ENCODE measurements at places on chromosomes 5 and 9.

- H3K36me3 ChIP-seq: peaks cover 2% of the 10 kb centered on the region
- H3K27me3 ChIP-seq: no peaks in the 10 kb centered on the region
- DNase-seq: no peak
- H3K4me1 ChIP-seq: peaks cover 4% of the 10 kb centered on the region
These were observed 215.8 kb upstream of the TRIM32 start for GRCh38 chr9:116471093-116471906.

- no peaks in the 10 kb centered on the region for H3K4me1 ChIP-seq
- no peaks in the 10 kb centered on the region for H3K36me3 ChIP-seq
- no peak for DNase-seq
- H3K27me3 ChIP-seq: no peaks in the 10 kb centered on the region
These were observed 7.6 kb downstream of the CRAT start for GRCh38 chr9:129102791-129103594.

DNA sequence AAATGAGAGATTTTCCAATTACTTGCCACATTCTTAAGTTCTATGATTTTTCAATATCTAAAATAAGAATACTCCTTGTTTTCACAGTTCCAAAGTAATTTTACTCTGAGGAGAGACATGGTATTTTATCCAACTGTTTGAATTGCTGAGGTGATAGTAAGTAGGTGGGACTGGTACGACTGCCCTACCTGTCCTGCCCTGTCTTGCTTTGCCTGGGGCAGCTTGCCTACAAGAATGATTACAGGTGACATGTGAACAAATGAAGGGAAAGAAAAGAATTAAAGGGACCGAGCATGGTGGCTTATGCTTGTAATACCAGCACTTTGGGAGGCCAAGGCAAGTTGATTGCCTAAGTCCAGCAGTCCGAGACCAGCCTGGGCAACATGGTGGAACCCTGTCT is 41.6 kb upstream of the HMGCS1 start:
- no peak overlapping the region for H3K27ac ChIP-seq
- H3K4me1 ChIP-seq: no peaks in the 10 kb centered on the region
- H3K4me3 ChIP-seq: no peak overlapping the region
- no peak for DNase-seq
- H3K27me3 ChIP-seq: peaks cover 4% of the 10 kb centered on the region

DNA sequence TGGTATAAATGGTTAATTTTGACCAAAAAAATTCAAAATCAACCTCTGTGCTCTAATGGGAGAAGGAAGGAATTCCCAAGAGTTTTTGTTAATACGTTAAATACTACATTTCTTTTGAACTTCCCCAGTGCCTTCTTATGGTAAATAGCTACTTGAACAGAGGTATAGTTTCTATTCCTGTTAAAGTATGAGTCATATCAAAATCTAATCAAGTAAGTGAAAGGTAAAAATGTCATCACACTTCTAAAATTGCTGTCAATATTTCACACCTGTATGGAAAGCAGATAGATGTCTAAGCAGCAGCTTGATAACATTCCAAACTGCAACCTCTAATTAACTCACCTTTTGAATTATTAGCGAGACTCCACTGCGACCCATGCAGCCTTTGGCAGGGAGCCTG is 214.1 kb upstream of the MEF2C start:
- no peaks in the 10 kb centered on the region for H3K27me3 ChIP-seq
- no peak for DNase-seq
- no peak overlapping the region for H3K4me3 ChIP-seq
- H3K4me1 ChIP-seq: no peaks in the 10 kb centered on the region

GRCh38 chr9:93114169-93114983 is 18.4 kb downstream of the CARD19 start:
- H3K4me3 ChIP-seq: no peak overlapping the region
- peaks cover 4% of the 10 kb centered on the region for H3K4me1 ChIP-seq
- no peak overlapping the region for H3K27ac ChIP-seq
- H3K27me3 ChIP-seq: no peaks in the 10 kb centered on the region

DNA sequence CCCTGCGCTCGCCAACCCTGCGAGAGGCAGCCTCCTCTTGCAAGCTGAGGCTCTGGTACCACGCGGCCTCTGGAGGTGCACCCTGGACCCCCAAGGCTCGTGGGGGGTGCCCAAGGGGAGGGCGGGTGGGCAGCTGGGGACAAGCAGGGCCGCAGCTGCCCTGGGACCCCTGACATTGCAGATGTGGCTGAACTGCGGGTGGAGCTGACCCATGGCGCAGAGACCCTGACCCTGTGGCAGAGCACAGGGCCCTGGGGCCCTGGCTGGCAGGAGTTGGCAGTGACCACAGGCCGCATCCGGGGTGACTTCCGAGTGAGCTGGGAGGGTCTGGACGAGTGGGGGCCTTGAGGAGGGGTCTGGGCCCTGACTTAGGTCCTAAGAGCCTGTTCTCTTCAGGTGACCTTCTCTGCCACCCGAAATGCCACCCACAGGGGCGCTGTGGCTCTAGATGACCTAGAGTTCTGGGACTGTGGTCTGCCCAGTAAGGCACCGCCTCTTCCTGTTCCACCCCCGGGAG is 1.5 kb downstream of the MAMDC4 start:
- no peak overlapping the region for H3K4me3 ChIP-seq
- H3K36me3 ChIP-seq: no peaks in the 10 kb centered on the region
- no peak overlapping the region for H3K27ac ChIP-seq
- no peak for DNase-seq

GRCh38 chr5:128224336-128224735 is 140.8 kb downstream of the SLC12A2 start:
- H3K27ac ChIP-seq: no peak overlapping the region
- no peak overlapping the region for H3K4me3 ChIP-seq
- DNase-seq: no peak
- H3K4me1 ChIP-seq: peaks cover 2% of the 10 kb centered on the region

- H3K27me3 ChIP-seq: no peaks in the 10 kb centered on the region
- no peak overlapping the region for H3K27ac ChIP-seq
- DNase-seq: no peak
- H3K4me3 ChIP-seq: no peak overlapping the region
- H3K36me3 ChIP-seq: no peaks in the 10 kb centered on the region
- no peaks in the 10 kb centered on the region for H3K4me1 ChIP-seq
These were observed 338.2 kb upstream of the WWC1 start for GRCh38 chr5:167953151-167953798.

GRCh38 chr5:6715758-6716628 is 2.8 kb downstream of the TENT4A start:
- peaks cover 2% of the 10 kb centered on the region for H3K27me3 ChIP-seq
- DNase-seq: no peak
- peak overlapping the region; percentile 71 for H3K27ac ChIP-seq

DNA sequence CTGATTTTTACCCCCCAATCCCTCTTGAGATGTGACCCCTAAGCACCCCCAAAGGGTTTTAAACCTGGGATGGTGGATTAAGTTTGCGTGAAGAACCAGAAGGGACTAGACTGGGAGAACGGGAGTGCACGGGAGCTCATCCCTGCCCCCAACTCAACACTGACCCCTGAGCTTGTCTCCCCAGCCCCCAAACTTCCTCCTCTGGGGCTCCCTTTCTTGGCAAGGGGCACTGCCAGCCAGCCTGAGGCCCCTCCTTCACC is 5.0 kb upstream of the SET start:
- peaks cover 44% of the 10 kb centered on the region for H3K4me1 ChIP-seq
- peak overlapping the region; percentile 99 for H3K27ac ChIP-seq
- no peak for DNase-seq
- no peaks in the 10 kb centered on the region for H3K27me3 ChIP-seq
- H3K36me3 ChIP-seq: peaks cover 8% of the 10 kb centered on the region

GRCh38 chr9:113738893-113739604 is 137.1 kb upstream of the ZNF618 start:
- peaks cover 5% of the 10 kb centered on the region for H3K27me3 ChIP-seq
- no peak for DNase-seq
- no peaks in the 10 kb centered on the region for H3K4me1 ChIP-seq
- no peak overlapping the region for H3K4me3 ChIP-seq
- no peaks in the 10 kb centered on the region for H3K36me3 ChIP-seq
- no peak overlapping the region for H3K27ac ChIP-seq

DNA sequence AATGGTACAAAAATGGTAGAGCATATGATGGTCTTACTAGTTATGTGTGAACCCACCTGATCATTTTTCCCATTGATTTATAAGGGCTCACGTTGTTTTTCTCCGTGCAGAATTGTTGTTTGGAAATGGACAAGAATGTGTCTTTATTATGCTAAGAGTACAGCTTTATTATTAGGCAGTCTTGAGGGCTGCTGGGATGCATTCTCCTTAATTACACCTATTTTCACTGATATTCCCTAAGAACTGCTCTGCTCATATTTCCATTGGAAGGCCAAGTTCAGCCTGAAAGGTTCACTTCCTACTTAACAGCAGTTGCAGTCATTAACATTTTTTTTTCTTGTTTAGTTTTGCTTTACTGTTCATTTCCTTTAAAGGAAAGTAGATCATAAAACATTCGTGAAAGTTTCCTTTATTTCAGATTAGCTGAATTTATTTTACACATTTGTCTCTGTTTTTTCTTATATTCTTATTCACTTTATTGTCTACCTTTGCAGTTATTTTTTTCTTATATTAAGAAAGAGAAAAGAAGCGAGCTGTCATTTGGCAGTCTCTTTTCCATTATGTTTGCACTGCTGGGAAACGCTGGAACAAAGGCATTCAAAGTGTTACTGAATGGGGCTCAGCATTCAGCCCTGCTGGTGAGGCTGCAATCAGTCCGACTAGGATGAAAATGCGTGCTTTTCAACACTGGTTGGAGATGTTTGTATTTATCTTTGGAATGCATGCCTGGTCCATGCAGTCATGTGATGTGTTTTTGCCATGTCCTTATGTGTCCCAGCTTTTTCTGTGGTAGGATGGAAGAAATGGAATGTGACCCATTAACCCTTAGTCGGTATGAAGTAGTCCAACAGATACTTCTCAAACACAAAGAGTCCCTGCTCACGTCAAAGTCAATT is 602.7 kb upstream of the ZNF608 start:
- H3K27ac ChIP-seq: no peak overlapping the region
- H3K4me3 ChIP-seq: no peak overlapping the region
- no peaks in the 10 kb centered on the region for H3K27me3 ChIP-seq
- no peak for DNase-seq
- no peaks in the 10 kb centered on the region for H3K36me3 ChIP-seq
- H3K4me1 ChIP-seq: no peaks in the 10 kb centered on the region

- no peak overlapping the region for H3K4me3 ChIP-seq
- no peaks in the 10 kb centered on the region for H3K4me1 ChIP-seq
- no peaks in the 10 kb centered on the region for H3K36me3 ChIP-seq
- no peaks in the 10 kb centered on the region for H3K27me3 ChIP-seq
These were observed 106.5 kb upstream of the IZUMO3 start for GRCh38 chr9:24652181-24652580.

GRCh38 chr9:128148509-128149000 is 698 bp upstream of the LCN2 start:
- no peaks in the 10 kb centered on the region for H3K36me3 ChIP-seq
- H3K27ac ChIP-seq: no peak overlapping the region
- no peak for DNase-seq
- no peaks in the 10 kb centered on the region for H3K27me3 ChIP-seq

- H3K4me3 ChIP-seq: no peak overlapping the region
- H3K27ac ChIP-seq: no peak overlapping the region
- no peak for DNase-seq
These were observed 28.2 kb downstream of the RGS7BP start for GRCh38 chr5:64534033-64534432.

DNA sequence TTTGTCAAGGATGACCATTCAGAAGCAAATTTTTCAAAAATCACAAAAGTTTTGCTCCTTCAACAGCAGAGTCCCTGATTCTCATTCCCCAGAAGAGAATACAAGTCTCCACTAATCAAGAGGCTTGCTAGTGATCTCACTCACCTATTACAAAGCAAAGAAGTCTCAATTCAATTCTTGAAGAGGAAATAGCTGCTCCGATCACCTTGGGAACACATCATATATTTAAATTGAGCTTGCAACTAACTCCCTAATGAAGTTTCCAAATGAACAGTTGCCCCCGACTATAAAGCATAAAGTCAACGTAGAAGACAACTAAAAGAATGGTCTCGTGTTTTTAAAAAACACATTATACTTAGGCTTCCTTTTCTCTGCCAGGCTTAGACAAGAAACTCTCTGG is 1.6 kb downstream of the LIFR start:
- no peak overlapping the region for H3K4me3 ChIP-seq
- H3K4me1 ChIP-seq: peaks cover 11% of the 10 kb centered on the region
- no peak overlapping the region for H3K27ac ChIP-seq
- H3K36me3 ChIP-seq: no peaks in the 10 kb centered on the region

DNA sequence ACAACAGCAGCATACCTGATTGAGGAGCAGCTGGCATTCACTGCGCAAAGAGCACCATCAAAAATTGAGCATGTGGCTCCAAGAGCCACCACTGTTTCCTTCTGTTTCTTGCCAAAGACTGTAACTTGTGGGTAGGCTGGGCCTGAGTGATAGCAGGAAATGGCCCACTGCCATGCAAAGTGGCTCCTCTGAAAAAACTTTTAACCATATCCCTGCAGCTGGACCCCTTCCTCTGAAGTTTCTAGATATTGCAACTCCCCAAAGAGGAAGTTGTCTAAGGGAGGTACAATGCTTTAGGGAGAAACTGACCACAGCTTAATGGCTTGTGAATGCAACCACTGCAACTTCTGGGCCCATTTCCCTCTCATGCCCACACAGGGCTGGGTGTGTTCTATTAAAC is 355.4 kb upstream of the PDE4D start:
- no peaks in the 10 kb centered on the region for H3K27me3 ChIP-seq
- H3K36me3 ChIP-seq: no peaks in the 10 kb centered on the region
- no peaks in the 10 kb centered on the region for H3K4me1 ChIP-seq

- no peaks in the 10 kb centered on the region for H3K4me1 ChIP-seq
- H3K4me3 ChIP-seq: no peak overlapping the region
- no peak for DNase-seq
- H3K27me3 ChIP-seq: no peaks in the 10 kb centered on the region
These were observed 1247.0 kb upstream of the ACO1 start for GRCh38 chr9:31137176-31138160.

- H3K4me1 ChIP-seq: no peaks in the 10 kb centered on the region
- H3K27ac ChIP-seq: no peak overlapping the region
- no peaks in the 10 kb centered on the region for H3K36me3 ChIP-seq
- no peak overlapping the region for H3K4me3 ChIP-seq
These were observed 38.1 kb upstream of the GFPT2 start for GRCh38 chr5:180391276-180391675.

- H3K36me3 ChIP-seq: no peaks in the 10 kb centered on the region
- DNase-seq: peak; percentile 41
- no peak overlapping the region for H3K27ac ChIP-seq
These were observed 516 bp downstream of the MAST4 start for GRCh38 chr5:66596636-66597182.

GRCh38 chr5:141605523-141606277 is 13.1 kb downstream of the DIAPH1 start:
- H3K27ac ChIP-seq: peak overlapping the region; percentile 87
- H3K27me3 ChIP-seq: no peaks in the 10 kb centered on the region
- H3K4me1 ChIP-seq: peaks cover 69% of the 10 kb centered on the region
- DNase-seq: no peak
- peak overlapping the region; percentile 73 for H3K4me3 ChIP-seq
- H3K36me3 ChIP-seq: peaks cover 25% of the 10 kb centered on the region

Data from activated naive CD8-positive, alpha-beta T cell treated with anti-CD3 and anti-CD28 coated beads, Interleukin-2, amount 10 ng/mL, durations not matched to agents 7 days and 5 days (primary cell).